Neural progenitor cell (in vitro differentiated cells): ENCODE measurements at places on chromosomes 4 and X.

DNA sequence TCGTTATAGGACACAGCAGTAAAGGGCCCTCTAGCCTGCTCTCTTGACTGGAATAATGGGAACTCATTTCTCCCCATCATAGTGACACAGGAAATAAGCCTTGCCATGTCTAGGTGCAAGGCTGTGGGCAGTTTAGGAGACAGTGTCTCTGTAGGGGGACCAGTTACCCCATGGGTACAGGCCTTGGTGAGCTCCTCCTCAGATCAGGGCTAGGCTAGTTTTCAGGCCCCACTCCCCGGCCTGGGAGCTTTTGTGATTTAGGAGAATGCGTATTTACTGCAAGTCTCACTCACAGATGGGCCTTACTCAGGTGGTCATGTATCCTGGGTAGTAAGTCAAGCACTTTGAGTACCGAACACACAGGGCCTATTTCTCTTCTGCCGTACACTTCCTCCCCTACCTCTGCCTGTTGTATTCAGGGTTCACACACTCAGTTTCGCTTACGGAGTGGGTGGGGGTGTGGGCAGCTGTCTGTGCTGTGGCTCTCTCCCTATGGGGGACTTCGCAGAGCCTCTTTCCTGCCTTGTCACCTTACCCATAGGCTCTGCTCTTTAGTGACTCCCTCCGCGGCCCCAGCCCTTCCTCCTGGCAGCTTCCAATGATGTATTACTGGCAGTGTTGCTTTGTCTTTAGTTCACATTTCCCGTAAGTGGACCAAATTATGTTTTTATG, 34.2 kb downstream of the FAM193A start:
- no peak for DNase-seq

DNA sequence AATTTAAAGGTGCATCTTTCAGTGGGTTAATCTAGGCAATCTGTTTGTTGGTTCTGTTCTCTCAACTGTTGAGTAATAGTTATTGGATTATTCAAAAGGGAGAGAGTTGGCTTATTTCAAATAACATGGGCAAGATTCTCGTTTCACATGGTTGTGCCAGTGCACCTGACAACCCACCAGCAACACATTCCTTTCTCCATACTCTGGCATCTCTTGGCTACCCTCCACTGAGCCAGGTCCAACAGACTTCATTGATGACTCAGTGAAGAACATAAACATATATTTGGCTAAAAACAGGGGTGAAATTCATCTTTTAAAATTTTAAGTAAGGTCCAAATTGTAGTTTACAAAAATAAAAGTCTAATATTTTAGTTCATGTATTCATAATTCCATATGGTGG, 967.2 kb downstream of the RPA4 start:
- DNase-seq = no peak

DNA sequence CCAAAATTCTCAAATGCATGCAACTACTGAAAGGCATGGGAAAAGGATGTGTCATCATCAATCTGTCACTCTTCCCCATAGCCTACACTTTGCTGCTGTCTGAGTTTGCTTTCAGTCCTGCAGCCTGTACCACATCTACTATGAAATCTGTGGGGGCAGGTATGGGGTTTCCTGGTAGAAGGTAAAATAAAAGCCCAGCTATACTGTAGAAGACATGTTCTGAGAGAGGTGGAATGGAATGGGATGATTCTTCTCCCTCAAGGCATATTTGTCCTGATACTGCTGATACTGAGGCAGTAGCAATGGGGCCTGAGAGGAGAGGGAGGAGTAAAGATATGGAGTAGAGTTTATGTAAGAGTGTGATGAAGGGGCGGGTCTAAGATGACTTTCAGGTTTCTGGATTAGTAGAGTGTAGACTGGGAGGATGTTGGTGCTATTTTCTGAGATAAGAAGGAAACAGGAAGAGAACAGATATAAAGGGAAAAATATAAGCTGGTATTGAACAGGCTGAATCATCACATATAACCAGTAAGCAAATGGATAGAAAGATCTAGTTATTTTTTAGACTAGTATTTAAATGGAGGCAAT, 38.7 kb upstream of the GYPA start:
- no peak for DNase-seq

GRCh38 chrX:147191361-147191760, 376.8 kb upstream of the CXorf51A start:
- DNase-seq = no peak

DNA sequence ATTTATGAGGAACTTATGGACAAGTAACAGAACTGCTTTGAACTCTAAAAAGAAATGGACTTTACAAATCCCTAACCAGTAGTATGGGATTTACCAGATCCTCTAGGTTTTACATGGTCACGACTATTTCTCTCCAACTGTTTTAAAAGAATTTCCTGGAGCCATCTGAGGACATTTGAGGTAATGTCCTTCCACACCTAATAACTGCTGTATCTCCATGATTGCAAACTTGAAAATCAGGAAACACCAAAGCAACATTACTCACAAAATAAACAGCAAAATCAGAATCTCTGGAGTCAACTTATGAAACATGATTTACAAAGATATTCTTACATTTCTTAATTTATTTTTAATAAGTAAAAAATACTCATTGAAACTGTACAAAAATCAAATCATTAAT, 58.0 kb downstream of the STAP1 start:
- DNase-seq = no peak
